Activated CD8-positive, alpha-beta memory T cell treated with anti-CD3 and anti-CD28 coated beads for 4 hours (primary cell): ENCODE measurements at places on chromosomes 1 and 21.

DNA sequence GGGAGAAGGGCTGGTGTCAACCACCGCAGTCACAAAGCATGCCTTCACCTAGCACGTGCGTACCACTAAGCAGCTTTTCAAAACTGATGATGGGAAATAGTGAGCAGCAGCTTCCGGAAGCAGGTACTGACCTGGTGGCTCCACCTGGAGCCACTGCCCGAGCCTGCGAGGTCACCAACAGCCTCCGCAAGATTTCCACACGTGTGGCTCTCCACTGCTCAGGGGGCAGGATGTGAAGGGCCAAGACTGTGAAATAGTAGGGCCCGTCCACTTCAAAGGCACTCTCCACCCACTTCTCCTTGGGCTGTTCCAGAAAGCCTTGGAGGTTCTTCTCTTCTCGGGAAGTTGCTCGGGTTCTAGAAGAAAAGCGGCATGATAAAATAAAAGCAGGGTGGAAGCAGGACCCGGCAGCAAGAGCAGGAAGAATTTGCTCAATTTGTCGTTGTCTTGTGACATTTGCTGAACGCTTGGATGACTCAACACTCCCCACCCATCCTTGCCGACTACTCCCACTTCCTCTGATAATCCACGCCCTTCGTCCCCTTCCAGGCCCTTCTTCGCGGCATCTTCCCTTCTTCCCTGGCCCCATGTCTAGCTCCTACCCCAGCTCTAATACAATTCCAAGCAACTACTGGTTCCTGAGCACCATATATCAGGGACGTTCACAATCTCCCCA is 124.9 kb upstream of the IFFO2 start:
- no peak for DNase-seq

GRCh38 chr1:84597011-84597410 is 22.8 kb upstream of the CTBS start:
- DNase-seq = no peak

- no peak for DNase-seq
Observed at GRCh38 chr1:41435570-41436178, 48.8 kb downstream of the EDN2 start.

DNA sequence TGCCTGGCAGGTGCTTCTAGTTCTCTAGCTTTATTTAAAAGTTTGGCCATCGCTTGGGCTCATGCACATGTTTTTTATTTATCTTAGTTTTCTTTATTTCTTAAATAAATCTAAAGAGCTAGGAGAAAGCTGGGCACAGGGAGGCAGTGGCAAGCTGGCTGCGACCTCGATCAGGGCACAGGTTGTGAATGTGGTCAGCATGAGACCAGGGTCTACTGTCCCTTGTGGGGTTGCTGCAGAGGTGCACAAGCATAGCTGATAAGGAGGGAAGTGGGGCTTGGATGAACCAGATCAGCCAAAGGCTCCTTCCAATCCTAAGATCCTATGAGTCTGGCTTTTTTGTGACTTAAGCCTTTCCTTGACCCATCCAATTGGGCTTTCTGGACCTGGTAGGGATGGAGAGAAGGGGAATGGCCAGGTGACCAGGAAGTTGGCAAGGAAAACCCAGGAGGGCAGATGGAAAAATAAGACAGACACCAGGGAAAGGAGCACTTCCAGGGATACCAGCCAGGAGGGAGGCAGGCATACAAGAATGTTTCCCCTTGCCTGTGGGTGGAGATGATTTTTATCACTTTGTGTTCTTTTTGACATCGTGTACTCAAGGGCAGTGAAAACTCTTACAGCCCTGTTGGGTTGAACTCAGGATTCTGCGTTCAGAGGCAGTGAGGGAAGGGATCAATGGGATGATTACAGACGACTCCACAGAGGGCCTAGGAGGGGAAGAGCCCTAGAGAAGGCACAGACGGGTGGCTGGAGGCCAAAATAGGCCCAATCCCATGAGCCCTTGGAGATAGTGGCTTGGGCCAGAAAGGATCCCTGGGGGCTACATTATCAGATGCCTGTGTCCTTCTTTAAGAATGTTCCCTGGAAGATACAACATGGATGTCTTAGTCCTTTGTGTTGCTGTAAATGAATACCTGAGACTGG is 8.5 kb downstream of the CYP4B1 start:
- no peak for DNase-seq

GRCh38 chr1:41318135-41318534 is 43.1 kb upstream of the FOXO6 start:
- no peak for DNase-seq

DNA sequence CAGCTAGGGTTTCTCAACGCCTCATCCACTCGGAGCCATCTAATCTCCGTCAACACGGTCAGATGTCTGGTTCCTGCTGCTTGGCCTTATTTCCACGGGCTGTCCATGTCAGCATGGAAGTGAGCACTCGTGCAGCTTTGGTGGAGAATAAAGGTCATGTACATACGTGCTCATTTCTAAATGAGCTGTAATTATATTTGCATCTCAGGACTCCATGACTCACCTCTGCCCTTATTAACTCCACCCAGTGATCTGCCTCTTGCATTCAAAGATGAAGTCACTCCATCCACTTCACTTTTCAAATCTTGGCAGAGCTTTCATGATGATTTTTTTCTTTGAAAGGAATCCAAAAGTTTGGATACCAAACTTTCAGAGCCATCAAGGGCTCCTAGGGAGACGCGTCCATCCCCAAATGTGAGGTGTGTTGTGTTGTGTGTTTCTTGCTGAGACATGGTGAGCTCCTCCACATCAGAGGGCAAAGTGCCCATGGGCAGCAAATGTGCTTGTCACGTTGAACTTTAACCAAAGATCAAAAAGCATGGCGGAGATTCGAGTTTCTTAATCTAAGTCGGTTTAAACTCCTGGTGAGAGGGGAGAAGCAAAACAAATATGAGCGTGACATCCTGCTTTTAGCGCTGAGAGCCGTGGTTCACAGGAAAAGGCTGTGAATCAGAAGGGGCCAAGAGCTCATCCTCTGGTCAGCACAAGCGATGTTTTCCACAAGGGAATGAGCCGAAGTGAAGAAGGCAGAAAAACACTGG is 68.6 kb upstream of the ERRFI1 start:
- DNase-seq = no peak

DNA sequence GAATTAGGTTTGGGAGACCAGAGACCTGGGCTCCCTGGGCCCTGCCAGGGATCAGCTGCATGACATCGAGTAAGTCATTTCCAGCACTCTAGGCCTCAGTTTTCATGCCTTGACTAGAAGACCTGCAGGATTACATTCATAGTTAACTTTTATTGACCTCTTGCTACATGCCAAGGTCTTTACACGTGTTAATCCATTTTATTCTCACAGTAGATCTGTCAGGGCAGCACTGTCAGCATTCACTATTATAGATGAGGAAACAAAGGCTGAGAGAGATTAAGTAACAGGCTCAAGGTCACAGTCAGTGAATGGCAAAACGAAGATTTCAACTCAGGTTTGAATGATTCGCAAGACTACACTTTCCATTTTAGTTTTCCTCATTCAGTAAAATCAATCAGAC is 37.0 kb downstream of the PGM1 start:
- DNase-seq = no peak

- no peak for DNase-seq
Observed at GRCh38 chr1:203185061-203185461, 1.4 kb downstream of the CHI3L1 start.

DNA sequence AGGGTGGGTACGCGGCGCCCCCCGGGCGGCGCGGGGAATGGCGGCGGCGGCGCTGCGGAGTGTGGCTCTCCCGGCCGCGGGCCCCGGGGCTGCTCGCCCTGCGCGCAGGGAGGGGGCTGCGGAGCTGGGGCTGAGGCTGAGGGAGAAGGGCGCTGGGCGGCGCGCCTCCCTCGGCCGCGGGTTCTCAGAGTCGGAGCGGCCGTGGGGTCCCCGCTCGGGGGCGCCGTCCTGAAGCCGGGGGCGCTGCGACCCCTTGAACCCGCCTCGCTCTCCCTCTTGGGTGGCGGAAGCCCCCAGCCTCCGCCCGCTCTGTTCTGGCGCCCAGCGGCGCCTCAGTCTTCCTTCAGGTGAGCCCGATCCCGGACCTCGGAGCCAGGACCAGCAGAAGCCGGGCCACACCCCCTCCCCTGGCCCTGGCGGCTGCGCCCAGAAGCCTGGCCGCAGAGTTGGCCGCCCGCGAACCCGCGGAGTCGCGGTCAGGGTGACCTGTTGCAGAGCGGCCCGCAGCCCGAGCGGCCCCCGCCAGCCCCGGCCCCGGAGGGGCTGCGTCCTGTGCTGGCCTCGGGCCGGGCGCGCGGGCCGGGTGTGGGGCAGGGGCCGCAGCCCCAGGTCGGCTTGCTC is 532 bp downstream of the RALGPS2 start:
- DNase-seq = no peak

GRCh38 chr1:241782396-241782795 is 65.6 kb upstream of the EXO1 start:
- no peak for DNase-seq

GRCh38 chr21:45303091-45303615 is 15.5 kb upstream of the POFUT2 start:
- DNase-seq = no peak

GRCh38 chr1:158199849-158200248 is 19.2 kb downstream of the CD1D start:
- no peak for DNase-seq

DNA sequence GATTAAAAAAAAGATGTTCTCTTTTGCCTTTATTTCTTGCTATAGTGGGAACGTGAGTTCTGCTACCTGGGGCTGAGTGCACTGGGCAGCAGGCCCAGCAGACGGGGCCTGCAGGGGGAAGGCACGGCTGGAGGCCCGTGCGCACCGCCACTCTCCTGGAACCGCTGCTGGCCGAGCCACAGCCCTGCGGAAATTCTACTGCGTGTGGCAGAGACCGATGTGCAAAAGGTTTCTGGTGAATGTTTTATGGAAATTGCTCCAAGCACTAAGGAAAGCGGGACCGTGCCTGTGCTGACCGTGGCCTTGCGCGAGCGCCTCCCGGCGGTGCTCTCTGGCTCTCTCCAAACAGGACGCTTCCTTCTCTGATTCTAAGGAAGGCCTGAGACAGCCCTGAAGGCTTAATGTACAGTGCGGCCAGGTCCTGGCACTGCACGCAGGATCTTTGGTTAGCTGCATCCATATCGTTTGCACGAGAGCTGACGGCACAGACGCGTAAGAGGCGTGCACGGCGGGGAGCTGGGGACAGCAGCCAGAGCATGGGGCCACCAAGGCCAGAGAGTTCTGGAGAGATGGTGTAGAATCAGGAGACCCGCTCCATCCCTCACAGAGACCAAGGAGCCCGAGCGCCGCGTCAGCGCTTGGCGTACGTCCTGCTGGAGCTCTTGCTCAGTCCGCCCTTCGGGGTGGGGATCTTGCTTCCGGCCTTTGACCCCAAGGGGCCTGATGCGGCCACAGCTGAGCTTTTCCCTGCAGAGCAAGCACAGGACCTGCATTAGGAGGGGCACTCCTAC is 18.7 kb upstream of the LRRC47 start:
- DNase-seq = no peak

- DNase-seq = no peak
Observed at GRCh38 chr1:8562881-8563865, 245.3 kb downstream of the SLC45A1 start.

DNA sequence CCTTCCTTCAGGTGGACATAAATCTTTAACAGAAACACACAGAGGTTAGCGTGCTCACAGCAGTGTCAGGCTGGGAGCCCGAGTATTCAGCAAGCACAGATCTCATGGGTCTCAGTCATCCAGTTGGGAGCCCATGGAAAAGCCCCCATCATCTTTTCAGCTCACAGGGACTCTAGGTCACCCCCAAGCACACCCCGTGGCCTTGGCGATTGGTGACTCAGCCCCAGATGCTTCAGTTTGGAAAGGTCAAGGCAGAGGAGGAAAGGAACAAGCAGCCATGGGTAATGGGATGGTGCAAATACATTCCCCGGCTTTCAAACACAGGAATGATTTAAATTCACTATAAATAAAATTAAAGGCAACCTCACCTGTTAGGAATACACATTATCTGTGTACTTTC is 88.9 kb downstream of the PGBD5 start:
- DNase-seq = no peak

DNA sequence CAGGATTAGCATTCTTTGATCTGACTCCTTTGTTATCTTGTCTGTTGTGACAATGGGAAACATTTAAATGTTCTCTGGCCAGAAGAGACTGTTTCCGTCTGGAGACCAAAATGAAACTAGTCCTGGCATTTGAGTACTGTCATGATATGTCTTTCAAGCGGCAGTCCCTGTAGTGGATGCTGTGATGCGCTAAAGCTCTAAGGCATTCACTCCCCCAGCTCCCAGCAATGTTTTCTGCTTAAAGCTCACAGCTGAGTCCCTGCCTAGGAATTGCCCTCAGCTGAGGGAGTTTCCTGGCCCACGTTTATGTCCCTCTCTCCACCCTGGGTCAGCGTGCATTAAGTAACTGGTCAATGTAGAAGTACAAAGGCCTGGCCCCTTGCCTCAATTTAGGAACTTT is 109.4 kb downstream of the UCHL5 start:
- no peak for DNase-seq

DNA sequence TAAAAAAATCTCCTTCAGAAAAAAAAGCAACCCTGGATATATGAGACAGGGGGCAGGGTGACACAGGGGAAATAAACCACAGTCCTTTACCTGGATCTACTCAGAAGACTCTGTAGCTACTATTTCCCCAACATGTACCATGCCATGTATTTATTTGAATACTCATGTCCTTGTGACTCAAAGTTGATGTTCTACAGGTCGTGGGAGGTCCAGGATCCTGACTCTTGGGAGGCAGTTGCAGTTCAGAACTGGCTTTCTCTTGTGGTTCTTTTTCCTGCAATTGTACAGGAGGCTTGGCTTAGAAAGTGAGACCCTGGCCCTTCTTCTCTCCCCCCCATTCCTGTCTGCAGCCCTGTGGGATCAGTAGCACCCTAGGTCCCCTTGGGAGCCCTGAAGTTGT is 5.8 kb upstream of the IL24 start:
- DNase-seq = no peak

DNA sequence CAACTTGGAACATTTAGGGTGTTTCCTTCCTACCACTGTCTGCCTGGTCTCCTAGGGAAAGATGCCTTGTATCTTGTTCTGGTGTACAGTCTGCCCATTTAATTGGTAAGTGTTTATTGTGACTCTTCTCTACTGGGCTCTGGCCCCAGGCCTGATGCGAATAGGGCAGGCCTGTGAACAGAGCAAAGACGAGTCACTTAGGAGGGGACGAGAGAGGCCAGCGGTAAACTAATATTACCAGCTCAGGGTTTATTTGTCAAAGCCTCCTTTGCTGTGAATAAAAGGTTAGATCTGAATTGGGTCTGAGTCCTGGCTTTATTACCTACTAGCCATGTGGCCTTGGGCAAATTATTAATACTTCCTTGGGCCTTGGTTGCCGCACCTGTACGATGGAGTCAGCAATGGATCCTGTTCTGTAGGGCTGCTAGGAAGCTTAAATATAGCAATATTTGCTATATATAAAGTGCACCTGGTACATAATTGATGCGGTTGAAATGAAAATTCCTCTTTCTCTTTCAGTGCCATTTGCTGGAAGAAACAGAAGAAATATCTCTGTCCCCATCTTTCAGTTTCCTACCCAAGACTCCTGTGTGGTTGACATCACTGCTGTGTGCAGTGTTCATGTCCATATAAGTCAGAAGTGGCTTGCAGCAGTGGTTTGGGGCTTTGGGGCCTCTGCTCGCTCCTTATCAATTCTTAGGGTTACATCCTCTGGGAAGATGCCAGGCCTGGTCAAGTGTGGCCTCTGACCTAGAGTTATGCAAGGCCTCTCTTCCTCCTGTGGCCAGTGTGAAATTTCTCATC is 32.4 kb downstream of the MAPKAPK2 start:
- DNase-seq = no peak
